NCI-H1105 treated with DMSO at 0.1 percent for 48 hours (cell line): ENCODE measurements at places on chromosomes 16 and 17.

DNA sequence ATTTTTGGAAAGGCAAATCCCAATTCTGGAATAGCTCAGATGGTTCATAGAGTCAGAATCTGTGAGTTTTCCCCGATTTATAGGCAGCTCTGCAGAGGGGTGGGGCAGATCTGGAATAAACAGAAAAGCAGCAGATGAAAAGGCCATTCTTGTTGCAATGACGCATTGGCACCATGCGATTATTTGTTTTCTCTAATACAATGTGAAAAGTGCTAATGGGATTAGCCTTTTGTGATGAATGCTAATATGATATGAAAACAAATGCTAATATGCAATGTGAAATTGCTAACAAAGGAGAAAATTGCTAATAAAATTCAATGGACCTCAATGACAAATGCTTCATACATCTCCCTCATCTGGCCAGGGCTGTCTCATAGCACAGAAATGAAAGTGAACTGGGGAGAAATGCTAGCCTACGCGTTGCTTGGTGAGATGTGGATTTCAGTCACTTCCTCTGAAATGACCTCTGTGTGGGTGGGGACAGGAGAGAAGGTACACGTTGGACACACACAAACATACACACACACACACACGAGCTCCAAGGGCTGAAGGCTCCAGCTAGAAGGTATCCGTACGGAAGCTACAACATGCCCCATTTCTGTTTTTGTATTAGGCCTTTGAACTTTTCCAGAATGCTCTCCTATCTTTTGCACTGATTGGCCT is 394.5 kb downstream of the XYLT1 start:
- no peak for DNase-seq

DNA sequence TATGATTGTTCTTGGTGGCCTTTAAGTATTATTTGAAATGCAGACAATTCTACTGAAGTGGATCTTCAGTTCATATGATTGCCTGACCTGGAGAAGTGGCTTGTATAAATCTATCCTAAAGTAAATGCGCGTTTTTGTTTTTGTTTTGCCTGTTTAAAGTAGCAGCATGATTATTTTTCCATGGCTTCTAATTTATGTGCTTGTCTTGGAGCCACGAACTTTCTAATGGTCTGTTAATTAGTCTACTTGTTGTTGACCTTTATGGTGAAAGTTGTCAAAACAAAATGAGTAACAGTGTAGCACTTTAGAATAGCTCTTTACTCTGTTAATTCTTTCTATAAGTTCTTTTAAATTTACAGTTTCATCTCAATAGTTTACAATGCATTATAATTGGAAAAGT is 1.7 kb downstream of the PRKAR1A start:
- DNase-seq = peak; percentile 39

DNA sequence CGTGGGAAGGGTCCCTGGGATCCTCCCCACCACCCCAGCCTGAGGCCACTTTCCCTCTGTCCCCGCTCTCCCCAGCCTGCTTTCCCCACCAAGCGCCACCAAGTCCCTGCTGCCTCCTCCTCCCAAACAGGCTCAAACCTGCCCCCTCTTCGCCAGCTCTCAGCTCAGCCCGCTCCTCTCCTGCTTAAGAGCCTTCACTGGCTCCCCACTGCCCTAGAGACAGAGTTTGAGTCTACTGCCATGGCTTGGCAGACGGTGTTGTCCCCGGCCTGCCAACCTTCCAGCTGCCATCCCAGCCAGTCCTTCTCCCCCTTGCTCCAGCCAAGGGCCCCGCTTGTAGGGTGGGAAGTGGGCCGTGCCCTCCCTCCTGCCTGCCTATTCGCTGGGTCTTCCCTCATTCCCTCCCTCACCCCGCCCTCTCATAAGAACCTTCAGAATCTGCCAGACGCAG is 11.1 kb downstream of the IL4R start:
- DNase-seq = no peak

DNA sequence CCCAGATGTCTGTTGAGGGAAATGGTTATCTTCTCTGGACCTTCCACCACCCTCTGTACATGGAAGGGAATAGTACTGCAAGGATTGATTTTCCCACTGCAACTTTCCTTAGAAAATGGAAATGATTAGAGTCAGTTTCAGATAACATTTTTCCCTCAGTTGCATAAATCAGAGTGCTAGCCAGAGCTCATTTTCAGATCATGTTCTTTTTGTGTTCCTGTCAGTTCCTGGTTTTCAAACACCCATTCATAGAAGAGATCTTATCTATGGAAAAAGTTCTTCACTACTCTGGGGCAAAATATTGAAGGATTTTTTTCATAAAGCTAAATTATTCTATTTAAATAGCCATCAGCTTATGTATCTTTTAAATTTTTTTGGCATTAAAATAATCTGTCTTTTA is 11.7 kb upstream of the COX10 start:
- DNase-seq = no peak

GRCh38 chr16:15847611-15848175 is 9.1 kb downstream of the MYH11 start:
- no peak for DNase-seq

DNA sequence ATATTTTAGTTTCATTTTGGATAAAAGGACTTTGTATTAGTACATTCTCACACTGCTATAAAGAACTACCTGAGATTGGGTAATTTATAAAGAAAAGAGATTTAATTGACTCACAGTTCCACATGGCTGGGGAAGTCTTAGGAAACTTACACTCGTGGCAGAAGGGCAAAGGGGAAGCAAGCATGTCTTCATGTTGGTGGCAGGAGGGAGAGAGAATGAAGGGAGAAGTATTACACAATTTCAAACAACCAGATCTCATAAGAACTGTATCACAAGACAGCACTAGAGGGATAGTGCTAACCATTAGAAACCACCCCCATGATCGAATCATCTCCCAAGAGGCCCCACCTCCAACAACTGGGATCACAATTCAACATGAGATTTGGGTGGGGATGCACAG is 142.9 kb downstream of the USP31 start:
- DNase-seq = no peak

- DNase-seq = peak; percentile 53
Measured at GRCh38 chr16:30005341-30006094, 5.3 kb downstream of the DOC2A start.

GRCh38 chr17:51682115-51682514 is 421.8 kb downstream of the UTP18 start:
- DNase-seq = no peak

DNA sequence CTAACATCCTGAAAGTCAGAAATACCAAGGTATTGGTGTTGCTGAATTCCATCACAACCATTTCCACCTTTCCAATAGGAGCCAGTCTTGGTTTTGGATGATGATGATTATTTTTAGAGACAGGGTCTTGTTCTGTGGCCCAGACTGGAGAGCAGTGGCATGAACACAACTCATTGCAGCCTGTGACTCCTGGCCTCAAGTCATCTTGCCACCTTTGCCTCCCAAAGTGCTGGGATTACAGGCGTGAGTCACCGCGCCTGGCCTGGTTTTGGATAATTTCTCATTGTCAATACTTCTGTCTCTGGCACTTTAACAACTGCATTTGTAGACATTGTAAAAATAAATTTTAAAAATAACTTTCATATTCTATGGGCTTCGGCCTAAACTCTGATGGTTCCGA is 22.6 kb downstream of the STAT5B start:
- DNase-seq = no peak

- DNase-seq = no peak
Measured at GRCh38 chr17:64447526-64447925, 1.4 kb upstream of the MILR1 start.

GRCh38 chr17:76080768-76081287 is 1.8 kb downstream of the ZACN start:
- DNase-seq = no peak

GRCh38 chr17:83160443-83161297 is 81.3 kb downstream of the METRNL start:
- DNase-seq = no peak

DNA sequence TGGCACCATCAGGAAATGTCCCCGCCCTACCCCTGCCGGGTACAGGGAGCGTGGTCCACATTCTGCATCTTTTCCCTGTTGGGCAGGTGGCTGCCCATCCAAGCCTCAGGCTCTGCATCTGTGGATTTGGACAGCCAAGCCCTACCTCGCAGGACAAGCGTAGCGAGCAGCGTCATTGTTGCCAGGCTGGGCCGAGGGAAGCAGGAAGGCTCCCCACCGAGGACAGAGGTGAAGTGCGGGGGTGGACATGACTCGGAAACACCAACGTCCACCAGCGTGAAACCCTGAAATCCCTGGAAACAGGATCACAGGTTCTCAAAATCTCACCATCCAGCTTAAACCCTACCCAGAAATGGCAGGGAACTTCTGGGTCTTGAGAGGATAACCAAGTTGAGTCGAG is 73.6 kb downstream of the SOCS1 start:
- no peak for DNase-seq

DNA sequence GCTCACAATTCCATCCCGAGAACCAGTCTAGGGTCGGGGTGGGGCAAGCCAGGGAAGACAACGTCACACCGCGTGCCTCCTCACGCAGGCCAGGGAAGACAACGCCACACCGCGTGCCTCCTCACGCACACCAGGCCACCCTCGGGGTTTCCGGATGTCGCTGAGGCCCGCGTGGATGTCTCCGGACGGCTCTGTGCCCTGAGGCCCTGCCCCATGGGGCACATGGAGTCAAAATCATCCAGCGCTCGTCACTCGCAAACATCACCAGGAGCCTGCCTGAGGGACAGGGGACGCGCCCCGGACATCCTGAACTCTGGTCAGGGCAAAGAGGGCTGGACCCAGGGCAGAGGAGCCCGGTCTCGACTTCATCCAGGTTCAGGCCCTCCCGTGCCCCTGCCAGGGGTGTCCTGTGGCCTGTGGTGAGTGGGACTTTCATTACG is 3.7 kb downstream of the TMEM204 start:
- no peak for DNase-seq

DNA sequence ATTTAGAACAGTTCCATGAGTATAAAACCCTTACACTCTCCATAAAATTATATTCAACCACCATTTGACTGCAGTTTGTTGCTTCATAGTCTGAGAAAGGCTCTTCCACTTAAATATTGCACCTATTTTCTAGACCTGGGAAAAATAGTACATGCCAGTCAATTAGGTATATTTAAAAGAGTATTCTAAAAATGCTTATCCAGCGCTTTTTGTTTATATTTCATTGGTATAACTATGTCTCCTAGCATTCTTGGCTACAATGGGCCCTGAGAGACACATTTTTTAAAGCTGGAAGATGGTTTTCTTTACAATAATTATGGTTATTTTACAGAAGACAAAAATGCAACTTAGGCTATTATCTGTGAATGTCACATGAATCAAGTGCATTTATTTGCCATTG is 439.4 kb downstream of the KCNJ18 start:
- no peak for DNase-seq

- no peak for DNase-seq
Measured at GRCh38 chr17:80952291-80952690, 39.4 kb upstream of the CHMP6 start.

GRCh38 chr17:30170415-30170987 is 53.9 kb downstream of the NSRP1 start:
- peak; percentile 13 for DNase-seq

- no peak for DNase-seq
Measured at GRCh38 chr16:6722786-6723185, 609.9 kb upstream of the RBFOX1 start.

GRCh38 chr16:72179204-72179970 is 7.4 kb upstream of the PMFBP1 start:
- DNase-seq = no peak

DNA sequence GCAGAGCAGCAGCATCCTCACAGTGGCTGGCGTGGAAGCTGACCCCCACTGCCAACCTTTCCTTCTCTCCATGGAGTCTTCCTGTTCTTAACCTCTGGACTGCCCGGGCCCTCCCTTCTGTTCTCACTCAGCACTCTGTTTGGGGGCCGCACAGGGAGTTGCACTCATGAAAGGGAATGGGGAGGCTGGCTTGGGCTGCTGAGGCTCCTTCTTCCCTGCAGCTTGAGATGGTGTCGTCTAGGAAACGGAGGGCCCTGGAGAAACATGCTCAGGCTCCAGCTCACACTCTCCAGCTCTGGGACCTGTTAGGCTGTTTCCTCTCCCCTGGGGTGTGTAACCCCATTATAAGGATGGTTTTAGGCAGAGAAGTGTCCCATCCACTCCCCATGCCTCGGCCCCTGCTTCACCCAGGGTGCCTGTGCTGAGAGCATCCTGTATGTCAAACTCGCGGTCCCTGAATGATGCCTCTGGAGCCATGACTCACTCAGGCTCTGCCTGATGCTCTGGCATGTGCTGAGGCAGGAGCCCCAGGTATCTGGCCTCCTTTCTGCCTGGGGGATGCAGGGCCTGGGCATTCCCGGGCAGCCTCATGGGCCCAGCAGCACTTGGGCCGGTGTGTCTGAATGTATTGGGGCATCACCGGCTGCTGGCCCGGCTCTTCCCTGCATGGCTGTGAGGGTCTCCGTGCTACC is 18.9 kb downstream of the TMEM94 start:
- DNase-seq = no peak

DNA sequence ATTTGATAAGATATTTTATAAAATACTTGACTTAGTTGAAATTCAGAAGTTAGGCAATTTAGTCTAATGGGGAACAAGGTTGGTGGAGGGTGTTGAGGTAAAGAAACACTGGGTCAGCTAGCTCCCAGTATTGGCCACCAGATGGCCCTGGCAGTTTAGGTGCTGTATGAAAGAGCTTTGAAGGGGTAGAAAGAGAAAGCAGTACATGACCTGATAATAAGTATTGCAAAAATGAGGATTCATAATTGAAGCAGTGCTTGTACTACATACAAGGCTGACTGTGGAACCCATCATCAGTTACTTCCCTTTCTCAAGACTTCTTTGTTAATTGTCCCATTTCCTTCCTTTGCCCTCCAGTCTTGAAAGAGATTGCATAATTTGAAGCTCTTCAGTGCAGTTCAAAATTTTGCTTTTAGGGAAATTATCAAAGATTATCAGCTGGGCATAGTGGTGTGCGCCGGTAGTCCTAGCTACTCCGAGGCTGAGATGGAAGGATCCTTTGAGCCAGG is 29.4 kb downstream of the TANC2 start:
- DNase-seq = peak; percentile 40

GRCh38 chr17:37605813-37606505 is 3.3 kb downstream of the SYNRG start:
- DNase-seq = no peak

DNA sequence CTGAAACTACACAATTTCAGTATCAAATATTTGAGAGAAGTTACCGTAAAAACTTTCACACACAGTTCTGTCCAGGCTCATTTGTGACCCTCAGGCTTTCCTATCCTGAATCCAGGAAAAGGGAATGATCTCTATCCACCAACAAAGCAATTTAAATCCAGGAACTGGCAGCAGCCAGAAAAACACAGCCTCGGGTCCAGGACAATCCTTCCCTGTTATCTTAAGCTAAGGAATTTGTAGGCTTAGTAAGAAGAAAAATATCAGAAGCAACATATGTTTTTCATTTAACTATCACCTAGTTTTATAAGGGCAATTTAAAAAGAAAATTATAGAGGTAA is 47.1 kb downstream of the TEX2 start:
- DNase-seq = no peak

DNA sequence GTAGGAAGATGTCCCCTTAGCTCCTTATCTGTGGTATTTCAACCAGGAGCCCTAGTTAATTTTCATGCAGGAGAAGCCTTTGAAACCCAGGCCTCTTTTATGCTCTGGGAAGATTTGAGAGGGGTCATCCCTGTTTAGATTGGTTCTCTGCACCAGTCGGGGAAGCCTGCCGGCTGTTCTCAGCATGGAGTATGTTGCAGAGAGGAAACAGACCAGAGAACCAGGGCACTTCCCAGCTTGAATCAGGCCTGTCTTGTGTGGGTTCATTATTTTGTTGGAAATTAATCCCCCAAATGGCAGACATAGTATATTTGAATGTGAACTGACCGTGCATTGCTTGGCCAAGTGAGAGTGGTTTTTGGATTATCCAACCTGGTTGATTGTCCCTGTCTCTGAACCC is 1082.1 kb upstream of the RBFOX1 start:
- no peak for DNase-seq

GRCh38 chr17:77869665-77870132 is 88.8 kb upstream of the TNRC6C start:
- DNase-seq = no peak
